ENCODE measurements at places on chromosomes 5 and 9. TPM values are rescaled to one million over a fixed set of nuclear protein-coding genes. Genes with fewer than 3 reads are reported as not detected.

DNA sequence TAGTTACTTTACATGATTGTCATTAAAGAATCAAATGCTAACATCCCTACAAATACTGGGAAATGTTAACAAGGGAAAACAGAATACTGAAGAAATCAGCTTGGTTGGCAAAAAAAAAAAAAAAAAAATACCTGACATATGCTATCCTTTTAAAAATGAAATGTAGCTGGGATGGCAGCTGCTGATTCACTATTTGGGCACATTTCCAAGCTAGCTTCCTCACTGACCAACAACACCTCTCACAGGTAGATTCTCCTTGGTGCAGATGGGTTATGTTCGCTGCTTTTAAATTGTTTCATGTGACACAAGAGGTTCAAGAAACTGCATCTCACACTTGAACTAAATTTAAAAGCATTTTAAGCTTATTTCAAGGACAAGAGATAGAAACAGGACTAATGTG lies 6.1 kb upstream of the PRUNE2 start:
- H3K27ac ChIP-seq: no peak overlapping the region
- H3K36me3 ChIP-seq: no peaks in the 10 kb centered on the region
- no peaks in the 10 kb centered on the region for H3K4me1 ChIP-seq
- no peak for DNase-seq
- H3K4me3 ChIP-seq: no peak overlapping the region

- no peaks in the 10 kb centered on the region for H3K27me3 ChIP-seq
- H3K4me1 ChIP-seq: no peaks in the 10 kb centered on the region
- H3K27ac ChIP-seq: no peak overlapping the region
- H3K36me3 ChIP-seq: no peaks in the 10 kb centered on the region
- no peak overlapping the region for H3K4me3 ChIP-seq
- DNase-seq: no peak
These were observed 103.0 kb upstream of the MAMDC2 start for GRCh38 chr9:69940674-69941073.

DNA sequence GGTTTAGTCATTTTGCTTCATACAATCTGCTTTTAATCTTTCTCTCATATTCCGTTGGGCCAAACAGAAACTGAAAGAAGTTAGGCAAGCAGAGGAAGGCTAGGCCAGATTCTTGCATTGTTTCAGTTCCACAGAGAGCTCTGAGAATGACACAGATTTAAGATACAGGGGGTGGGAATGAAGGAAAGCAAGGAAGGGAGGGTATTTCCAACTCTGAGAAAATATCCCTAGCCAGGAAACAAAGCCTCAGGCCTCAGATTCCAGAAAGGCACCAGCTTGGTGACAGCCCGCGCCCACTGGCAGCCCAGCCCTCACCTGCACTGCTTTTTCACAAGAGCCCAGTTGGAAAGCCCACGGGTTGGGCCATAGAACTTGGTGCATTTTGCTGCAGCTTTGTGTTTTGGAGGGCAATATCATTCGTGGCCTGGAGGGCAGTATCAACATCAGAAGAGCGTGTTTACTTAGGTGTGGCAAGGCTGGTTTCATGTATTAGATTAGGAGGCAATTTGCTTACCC lies 63.5 kb downstream of the ENC1 start:
- H3K36me3 ChIP-seq: no peaks in the 10 kb centered on the region
- peak overlapping the region; percentile 18 for H3K27ac ChIP-seq
- DNase-seq: no peak
- no peaks in the 10 kb centered on the region for H3K27me3 ChIP-seq
- H3K4me1 ChIP-seq: no peaks in the 10 kb centered on the region

- peak overlapping the region; percentile 1 for H3K27ac ChIP-seq
- no peaks in the 10 kb centered on the region for H3K27me3 ChIP-seq
- H3K4me1 ChIP-seq: no peaks in the 10 kb centered on the region
- DNase-seq: no peak
These were observed 30.1 kb upstream of the IL7R start for GRCh38 chr5:35826554-35826953.

DNA sequence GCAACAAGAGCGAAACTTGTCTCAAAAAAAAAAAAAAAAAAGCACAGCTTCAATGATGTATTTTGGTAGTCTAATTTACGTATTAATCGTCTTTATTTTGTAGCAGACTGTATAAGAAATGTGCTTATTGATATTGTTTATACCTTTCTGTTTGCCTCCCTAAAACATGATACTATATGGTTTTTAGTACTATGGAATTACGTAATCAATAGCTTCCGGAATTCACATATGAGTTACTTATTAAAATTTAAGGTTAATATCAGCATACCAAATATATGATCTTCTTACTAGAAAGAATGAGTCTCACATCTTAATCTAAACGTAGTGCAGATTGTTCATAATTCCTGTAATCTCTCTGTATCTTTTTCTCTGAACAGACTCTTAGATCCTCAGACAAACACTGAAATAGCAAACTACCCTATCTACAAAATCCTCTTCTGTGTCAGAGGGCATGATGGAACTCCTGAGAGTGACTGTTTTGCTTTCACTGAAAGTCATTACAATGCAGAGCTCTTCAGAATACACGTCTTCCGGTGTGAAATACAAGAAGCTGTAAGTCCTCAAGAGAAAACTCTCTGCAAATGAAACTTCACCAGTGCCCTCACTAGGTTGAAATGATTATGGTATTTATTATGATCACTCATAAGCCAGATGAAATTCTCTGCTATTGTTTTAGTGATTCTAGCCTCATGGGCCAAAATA lies 44.4 kb upstream of the GPR21 start:
- no peak overlapping the region for H3K4me3 ChIP-seq
- no peaks in the 10 kb centered on the region for H3K27me3 ChIP-seq
- no peaks in the 10 kb centered on the region for H3K4me1 ChIP-seq
- no peak for DNase-seq
- H3K36me3 ChIP-seq: no peaks in the 10 kb centered on the region

DNA sequence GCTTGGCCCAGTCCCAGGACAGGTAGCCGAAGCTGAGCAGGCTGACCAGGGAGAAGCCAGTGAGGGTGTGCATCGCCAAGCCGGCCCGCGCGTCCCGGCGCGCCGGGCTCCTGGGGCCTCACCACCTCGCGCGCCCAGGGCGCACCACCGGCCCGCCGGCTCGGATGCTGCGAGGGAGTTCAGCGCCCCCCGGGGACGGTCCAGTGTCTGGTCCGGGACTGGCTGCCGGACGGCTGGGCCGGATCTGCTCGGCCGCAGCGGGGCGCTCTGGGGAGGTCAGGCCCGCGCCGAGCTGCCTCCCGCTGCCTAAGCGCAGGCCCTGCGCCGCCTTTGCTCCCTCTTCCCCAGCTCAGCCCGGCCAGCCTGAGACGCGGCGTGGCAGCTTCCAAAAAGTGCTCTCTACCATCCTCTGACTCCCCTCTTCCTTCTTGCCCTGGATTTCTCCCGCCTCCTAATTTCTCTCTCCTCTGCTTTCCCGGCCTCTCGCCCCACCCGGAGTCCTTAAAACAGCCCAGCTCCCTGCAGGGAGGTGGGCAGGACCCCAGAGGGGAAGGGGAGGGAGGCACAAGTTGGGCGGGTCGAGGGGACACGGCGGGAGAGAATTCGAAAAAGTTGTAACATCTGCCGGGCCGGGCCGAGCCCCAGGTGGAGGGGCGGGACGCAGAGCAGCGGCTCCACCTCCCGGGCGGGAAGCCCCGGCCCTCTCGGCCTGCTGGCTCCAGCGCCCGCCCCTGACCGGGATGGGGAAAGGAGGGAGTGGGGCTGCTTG lies at the start of gene ARSI:
Gene ARSI (minus strand): TSS at position 605 of the 769 bp plus-strand sequence. CDS start 532 bp downstream, at position 73.
- no peaks in the 10 kb centered on the region for H3K4me1 ChIP-seq
- H3K36me3 ChIP-seq: no peaks in the 10 kb centered on the region
- no peak for DNase-seq

GRCh38 chr5:4773827-4774317 lies 366.3 kb upstream of the ADAMTS16 start:
- no peak for DNase-seq
- H3K27me3 ChIP-seq: no peaks in the 10 kb centered on the region
- no peaks in the 10 kb centered on the region for H3K4me1 ChIP-seq
- H3K36me3 ChIP-seq: no peaks in the 10 kb centered on the region

TBC1D2 gene
- 28.1 TPM for total RNA-seq

KCNT1 gene
- total RNA-seq: not detected

SPRY4 gene
- total RNA-seq: 28.3 TPM

HMMR gene
- total RNA-seq: 3.3 TPM

Data from Peyer's patch (tissue), 4 donors.